Activated CD4-positive, CD25-positive, alpha-beta regulatory T cell treated with anti-CD3 and anti-CD28 coated beads, Interleukin-2, amount 50 U/mL, for 16 hours (primary cell): ENCODE measurements at places on chromosomes 5 and 9.

GRCh38 chr9:110087605-110088004, 120.4 kb downstream of the C9orf152 start:
- no peak for DNase-seq

DNA sequence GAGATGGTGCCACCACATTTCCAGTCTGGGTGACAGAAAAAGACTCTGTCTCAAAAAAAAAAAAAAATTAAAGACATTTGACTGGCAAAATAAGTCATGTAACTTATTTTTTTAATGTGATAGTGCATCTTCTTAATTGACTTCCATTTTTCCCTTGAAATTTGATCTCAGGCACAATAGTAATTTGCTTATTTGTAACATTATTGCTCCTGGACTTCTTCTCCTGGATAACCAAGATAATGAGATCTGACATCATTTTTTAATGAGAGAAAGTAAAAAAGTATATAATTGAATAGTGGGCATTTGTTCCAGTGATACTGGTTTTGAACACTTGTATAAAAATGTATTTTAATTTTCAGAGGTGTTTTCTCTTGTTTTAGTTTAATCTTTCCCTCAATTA, 3.5 kb downstream of the ARHGEF28 start:
- no peak for DNase-seq

- DNase-seq = no peak
Observed at GRCh38 chr5:84706678-84707641, 322.3 kb upstream of the EDIL3 start.

GRCh38 chr9:129714511-129715061, 38.3 kb downstream of the PTGES start:
- no peak for DNase-seq

DNA sequence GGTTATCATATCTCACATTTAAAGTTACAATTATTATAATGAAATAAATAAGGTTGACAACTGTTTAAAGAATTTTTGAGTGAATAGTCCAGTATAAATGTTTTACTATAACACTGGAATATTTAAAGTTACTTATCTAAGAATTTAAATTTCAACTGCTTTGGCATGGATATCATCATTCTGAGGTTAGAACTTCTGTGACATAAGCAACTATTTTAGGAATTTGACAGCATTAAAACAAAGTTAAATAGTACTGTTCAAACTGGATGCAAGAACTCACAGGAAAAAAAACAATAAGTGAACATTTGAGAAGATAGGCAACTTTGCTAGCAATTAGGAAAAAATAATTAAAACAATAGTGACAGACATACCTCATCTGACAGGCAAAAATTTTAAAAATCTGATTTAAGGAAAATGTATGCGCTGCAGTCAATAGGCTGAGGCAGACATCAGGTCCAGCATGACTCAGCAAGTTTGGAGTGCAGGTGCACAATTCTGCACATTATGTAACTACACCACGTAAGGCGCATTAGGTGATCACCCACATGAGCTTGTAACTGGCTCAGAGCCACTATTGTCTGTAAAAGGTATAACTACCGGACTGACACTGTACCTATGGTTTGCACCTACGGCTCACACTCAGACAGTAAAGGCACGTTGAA, 180.6 kb downstream of the PDE4D start:
- no peak for DNase-seq

DNA sequence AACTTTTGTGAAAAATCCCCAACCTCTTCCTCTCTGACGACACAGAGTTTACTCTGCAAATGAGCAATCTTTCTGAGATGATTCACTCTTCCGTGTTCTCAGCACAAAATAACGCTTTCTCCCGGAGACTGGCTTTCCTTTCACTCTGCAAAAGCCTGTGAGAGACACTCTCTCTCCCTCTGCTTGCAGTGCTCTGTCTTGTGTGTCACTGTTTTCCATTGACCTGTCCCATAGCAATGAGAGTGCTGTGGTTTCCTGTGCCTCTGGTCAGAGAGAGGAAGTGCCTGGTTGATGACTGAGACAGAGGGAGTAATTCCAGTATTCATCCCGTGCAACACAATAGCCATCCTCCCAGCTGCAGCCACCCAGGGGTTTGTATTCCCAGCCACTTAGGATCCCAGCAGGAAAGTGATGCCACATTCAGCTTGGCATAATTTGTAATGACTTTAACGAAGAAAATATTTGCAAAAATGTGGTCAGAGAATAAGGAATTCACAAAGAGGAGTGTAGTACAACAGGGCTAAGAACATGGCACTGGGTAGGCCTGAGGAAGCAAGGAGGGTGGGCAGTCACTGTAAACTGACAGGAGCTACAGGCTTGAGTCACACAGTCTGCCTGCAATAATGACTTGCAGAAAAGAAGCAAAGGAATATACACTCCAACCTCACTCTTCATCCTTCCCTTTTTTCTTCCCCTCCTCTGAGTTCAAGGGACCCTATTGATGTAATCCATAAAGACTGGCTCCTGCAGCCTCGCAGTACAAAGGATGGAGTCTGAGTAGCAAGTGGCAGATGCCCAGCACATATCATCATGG, 463.5 kb upstream of the RGMB start:
- DNase-seq = no peak

DNA sequence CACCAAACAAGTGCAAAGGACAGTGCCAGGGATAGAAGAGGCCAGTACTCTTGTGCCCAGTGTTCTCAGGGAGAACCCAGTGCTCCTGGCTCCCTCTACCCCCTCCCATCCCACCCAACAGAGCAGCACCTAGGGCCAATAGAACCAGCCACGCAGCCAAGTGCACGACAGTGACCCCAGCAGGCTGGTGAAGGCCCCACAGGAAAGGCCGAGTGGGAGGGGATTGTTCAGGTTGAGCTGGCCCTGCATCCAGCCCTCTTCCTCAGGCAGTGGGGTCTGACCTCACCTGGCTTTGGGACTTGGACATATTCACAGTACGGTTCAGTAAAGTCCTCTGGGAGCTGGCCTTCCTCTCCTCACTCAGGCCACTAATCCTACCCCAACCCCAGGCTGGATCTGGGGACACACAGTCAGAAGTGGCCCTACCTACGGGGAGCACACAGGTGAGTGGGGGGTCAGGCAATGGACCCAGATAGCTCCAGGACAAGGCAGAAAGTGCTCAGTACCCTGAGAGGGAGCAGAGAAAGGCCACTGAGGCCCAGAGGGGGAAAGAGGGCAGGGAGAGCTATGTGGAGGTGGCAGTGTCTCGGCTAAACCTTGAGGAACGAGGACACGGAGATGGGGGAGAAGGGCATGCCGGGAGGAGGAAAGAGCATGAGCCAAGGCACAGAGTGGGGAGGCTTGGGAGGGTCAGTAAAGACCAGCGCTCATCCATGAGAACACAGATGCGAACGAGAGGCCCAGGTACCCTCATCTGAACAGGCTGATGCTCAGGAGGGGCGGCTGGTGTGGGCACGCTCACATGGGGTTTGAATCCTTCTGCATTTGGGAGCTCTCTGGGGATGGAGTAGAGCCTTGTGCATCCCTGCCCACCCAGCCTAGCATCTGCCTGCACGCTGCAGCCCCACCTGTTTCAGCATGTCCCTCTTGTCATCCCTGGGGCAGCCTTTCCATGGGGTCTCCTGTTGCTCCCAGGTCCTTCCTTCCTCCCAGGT, 25.6 kb downstream of the POLR1E start:
- DNase-seq = no peak

- DNase-seq = no peak
Observed at GRCh38 chr9:68762570-68762969, 57.5 kb downstream of the PIP5K1B start.
